Activated T-cell treated with anti-CD3 and anti-CD28 coated beads, Interleukin-2, amount 50 U/mL, for 72 hours (primary cell): ENCODE measurements at places on chromosomes 1 and 21. TPM values are rescaled to one million over a fixed set of nuclear protein-coding genes. Genes with fewer than 3 reads are reported as not detected.
A peak's percentile ranks its signal among the peaks of the same experiment; 100 is the strongest.

DNA sequence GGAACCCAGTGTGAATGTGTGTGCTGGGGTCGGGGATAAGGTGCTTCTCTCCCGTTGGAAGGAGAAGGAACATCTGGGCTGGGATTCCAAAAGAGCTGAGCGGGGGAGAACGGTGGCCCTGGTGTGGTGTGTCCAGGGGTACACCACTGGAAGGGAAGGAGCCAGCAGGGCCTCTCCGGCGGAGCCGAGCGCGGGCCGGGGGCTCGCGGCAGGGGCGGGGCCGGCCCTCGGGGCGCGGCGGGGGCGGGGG is 231 bp upstream of the RPS6KA1 start:
- DNase-seq: no peak

- no peak for DNase-seq
Measured at GRCh38 chr1:243713470-243714186, 136.4 kb downstream of the AKT3 start.

- no peak for DNase-seq
Measured at GRCh38 chr1:217524787-217525520, 105.9 kb downstream of the GPATCH2 start.

DNA sequence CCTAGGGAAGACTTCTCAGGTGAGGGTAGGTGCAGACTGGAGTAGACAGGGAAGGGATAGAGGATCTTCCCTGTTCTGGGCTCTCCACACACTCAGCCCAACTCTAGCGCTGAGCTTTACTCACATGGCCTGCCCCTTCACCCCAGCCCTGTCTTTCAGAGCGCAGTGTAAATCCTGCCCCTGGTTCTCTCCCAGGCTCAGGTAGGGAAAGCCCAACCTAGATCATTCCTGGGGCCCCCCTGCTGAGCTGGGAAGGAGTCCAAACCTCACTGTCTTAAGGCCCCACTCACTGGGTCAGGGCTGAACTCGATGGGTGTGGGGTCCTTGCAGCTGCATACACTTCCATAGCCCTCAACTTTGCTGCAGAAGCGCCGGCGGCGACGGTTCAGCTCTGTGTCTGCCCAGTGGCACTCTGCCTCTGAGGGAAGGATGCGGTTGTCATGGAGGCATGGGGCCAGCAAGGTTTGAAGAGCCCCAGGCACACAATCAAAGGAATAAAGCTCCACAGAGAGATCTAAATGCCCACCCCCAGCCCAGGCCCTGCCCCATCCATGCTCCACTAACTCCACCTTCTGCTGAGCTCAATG is 4.2 kb downstream of the POMGNT1 start:
- DNase-seq: no peak

GRCh38 chr1:90045853-90046563 is 51.1 kb downstream of the ZNF326 start:
- DNase-seq: peak; percentile 19

- DNase-seq: peak; percentile 54
Measured at GRCh38 chr1:11320153-11320936, 47.3 kb downstream of the UBIAD1 start.

DNA sequence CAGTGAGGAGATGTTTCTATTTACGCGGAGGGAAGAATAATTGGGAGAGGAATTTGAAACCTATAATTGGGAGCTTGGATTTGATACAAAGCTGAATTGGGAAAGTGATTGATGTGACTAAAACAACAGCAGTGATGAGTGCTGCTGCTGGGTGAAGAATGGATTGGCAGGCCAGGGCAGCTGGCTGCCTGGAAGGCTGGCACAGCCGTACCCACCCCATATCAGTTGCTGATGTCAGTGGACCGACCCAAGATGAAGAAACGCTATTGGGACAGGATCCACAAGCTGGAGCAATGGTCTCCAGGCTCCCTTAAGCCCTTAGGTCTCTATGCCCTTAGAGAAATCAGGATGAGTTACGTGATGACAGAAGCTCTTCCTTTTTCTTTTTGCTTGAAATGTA is 47.4 kb downstream of the GRIK1 start:
- DNase-seq: no peak

DNA sequence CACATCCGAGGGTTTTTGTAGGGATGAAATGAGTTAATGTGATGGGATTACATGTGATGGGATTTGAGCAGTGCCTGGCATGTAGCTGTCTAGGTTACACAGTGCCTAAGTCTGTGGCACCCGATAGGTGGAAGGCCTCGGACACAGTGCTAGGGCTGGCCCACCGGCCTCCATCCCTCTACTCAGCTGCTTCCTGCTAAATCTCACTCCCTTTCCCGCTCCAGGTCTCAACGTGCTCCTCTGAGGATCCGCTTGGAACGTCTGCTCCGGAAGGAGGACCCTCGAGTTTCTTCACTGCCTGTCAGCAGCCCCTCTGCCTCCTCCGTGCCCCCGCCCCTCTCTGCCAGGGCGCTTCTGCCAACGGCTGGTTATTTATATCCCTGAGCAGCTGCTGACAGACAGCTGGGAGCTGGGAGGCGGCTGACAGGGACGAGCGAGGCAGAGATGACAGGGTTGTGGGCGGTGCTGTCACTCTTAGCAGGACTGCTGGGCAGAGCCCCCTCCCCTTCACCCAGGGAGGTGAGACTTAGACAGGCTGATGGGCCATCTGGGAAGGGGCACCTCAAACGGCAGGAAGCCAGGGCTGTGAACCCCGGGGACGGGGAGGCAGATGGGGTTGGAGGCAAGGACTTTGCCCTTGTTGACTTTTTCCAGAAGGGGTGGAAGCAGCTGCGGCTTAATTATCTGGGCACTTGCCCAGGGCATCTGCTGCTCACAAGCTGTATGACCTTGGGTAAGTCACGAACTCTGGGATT is 26.6 kb upstream of the LRRN2 start:
- no peak for DNase-seq

GRCh38 chr1:21174230-21174629 is 2.5 kb downstream of the EIF4G3 start:
- no peak for DNase-seq

DNA sequence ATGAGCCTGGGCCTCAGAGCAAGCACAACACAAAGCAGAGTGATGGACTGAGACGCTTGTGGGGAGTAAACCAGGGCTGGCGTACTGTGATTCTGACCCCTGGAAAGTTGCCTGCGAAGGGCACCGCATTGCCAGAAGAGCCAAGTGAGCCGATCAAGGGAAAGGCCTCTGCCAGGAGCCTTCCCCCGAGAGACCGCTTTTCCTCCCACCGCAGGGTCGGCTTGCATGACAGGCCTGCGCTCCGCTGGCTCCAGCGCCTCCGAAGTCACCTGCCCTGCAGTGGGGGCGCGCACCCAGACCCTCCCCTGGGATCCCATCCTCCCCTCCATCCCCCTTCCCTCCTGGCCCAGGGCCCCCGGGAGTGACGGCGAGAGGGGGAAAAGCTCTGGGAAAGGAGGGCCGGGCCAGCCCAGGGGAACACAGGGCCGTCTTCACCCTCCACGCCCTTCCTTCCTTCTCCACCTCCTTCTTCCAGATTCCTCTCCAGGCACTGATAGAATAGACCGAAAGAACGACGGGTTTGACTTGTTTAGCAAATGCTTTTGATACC is 165.0 kb downstream of the TRIM33 start:
- DNase-seq: peak; percentile 11

DNA sequence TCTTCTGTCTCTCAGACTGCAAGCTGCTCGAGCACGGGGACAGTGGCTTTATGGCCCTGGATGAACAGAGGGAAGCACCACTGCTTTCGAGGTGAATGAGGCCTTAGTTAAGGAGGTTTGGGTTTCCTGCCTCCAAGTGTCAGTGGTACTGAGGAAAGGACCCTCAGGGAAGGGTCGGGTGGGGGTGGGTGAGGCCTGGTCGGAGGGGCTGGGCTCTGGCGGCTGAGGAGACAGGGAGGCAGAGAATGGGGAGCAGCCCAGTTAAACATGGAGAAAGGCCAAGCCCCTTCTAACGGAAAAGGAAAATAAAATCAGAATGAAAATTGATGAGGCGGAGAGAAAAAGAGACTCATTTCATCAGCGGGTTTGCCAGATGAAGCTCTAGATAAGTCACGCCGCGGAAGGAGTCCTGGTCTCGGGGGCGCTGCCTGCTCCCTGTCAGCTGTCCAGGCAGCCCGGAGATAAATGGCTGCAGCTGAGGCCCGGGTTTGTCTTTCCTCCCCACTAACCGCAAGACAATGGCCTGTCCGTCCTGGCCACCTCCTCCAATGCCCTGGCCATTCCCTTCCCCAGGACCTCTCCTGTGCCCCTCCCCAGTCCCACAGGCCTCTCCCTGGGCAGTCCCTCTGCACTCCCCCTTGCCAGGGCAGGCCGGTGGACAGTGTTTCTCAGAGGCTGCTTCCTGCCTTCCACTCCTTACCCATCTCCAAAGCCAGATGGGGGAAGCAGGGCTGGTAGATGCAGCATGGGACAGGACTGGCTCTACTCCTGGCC is 55.2 kb downstream of the LRRN2 start:
- no peak for DNase-seq

GRCh38 chr1:229159668-229160544 is 111.0 kb upstream of the RAB4A start:
- DNase-seq: no peak

DNA sequence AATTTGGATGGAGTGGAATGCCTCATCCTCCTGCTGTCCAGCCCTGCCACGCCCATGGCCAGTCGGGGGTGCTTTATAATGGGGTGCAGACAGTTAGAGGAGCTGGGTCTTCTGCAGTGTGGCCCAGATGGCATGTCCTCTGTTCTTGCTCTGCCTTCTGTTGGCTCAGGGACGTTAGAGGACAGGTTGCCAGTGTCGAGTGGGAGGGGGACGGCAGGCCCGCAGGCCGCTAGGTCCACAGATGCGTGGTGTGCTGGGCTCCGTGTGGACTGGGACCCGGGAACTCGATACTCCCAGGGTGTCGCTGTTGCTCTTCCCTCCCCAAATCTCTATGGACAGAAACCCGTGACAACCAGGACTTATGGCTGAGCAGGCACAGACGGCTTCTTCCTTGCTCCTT is 33.3 kb downstream of the SIM2 start:
- DNase-seq: no peak

- DNase-seq: no peak
Measured at GRCh38 chr1:42676534-42677087, 5.6 kb upstream of the YBX1 start.

DNA sequence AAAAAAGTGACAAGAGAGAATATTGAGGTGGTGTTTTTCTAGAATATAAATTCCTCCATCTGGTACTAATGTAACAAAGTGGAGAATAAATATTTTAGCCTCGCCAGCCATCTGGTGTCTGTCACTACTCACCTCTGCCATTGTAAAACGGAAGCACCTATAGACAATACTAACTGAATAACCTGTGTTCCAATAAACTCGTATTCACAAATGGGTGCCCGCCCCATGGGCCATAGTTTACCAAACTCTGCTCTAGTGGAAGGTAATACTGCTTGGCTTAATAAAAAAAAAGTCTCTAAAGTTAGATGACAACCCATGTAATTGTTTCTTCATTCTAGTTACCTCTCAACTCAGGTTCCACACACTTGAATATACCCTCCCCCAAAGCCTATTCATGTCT is 8.1 kb downstream of the MIS18A start:
- DNase-seq: no peak

GRCh38 chr1:182575540-182576149 is 13.4 kb downstream of the RNASEL start:
- DNase-seq: no peak

The SLC44A5 gene
- 0.70 TPM for total RNA-seq

The OLFML2B gene
- total RNA-seq: not detected

The APH1A gene
- total RNA-seq: 129 TPM

The SPATA17 gene
- not detected for total RNA-seq

The CDC20 gene
- total RNA-seq: 163 TPM

The BRINP3 gene
- total RNA-seq: not detected
